Activated CD4-positive, alpha-beta T cell treated with anti-CD3 and anti-CD28 coated beads, Interleukin-2, amount 10 ng/mL, durations not matched to agents 7 days and 5 days (primary cell): ENCODE measurements at places on chromosomes 7 and 10.
A peak's percentile ranks its signal among the peaks of the same experiment; 100 is the strongest.

GRCh38 chr10:50896721-50897120, 11.3 kb upstream of the A1CF start:
- no peak for DNase-seq

DNA sequence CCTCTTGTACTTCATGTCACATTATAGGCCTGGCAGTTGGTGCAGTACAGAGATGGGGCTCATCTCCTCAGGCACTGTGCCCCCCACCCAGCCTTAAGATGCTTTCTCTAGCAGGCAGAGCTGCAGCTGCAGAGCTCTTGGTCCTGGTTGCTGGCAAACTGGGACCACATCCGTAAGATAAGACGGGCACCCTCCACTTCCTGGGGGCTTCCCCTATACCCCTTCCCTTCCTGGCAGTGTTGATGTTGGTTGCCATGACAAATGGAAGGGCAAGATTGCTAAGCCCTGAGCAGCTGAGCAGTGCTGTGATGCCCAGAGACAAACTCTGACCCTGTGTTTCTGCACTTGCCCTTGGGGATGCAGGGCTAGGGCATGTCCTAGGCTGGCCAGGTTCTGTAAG, 103.4 kb upstream of the ANLN start:
- peak; percentile 87 for DNase-seq

GRCh38 chr7:118305671-118306070, 81.2 kb downstream of the ANKRD7 start:
- DNase-seq, result no peak

DNA sequence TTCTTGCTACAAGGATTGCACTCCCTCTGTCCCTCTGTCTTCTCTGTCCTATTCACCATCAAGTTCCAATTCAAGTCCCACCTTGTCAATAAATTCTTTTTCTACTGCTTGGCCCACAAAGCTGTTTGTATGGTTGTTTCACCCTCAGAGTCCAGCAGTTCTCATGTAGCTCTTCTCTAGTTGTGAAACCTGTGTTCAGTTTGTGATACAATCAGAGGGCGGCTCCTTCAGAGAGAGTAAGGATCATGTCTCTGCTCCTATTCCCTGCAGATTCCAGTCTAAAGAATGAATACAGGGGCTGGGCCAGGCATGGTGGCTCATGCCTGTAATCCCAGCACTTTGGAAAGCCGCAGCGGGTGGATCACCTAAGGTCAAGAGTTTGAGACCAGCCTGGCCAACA, 126.6 kb upstream of the BET1 start:
- no peak for DNase-seq

- no peak for DNase-seq
Measured at GRCh38 chr7:42939457-42940240, 7.5 kb downstream of the MRPL32 start.

DNA sequence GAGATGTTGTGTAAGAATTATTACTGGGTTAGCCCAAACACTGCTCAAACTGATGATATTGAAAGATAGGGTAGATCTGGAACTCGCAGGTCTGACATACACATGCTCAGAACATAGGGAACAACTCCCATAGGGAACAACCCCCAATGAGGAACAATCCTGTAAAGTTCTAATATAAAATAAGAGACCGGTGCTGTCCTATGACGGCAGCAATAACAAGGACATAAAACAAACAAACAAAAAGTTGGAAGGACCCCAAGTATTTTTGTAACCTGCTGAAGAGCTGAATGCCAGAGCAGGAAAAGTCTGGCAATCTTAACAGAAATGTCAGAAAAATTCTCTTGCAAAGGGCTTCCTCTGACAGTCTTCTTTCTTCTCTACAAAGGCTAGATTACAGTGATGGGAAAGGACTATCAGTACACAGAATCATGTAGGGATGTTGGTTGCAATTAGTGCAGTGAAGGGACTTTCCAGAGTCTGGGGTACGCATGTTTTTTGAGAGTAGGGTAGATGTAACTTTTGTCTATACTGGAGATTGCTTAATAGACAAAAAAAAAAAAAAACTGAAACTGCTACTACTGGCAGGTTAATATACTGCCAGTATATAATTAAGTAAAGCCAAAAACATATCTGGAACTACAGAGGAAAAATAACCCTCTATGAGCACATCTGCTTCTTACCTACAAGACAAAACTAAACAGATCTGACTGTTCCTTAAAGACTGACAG, 35.5 kb downstream of the IDE start:
- no peak for DNase-seq

GRCh38 chr10:37831495-37832333, 25.7 kb downstream of the ZNF248 start:
- DNase-seq, result no peak

- DNase-seq, result no peak
Measured at GRCh38 chr10:45454859-45455258, 80.8 kb downstream of the ALOX5 start.

DNA sequence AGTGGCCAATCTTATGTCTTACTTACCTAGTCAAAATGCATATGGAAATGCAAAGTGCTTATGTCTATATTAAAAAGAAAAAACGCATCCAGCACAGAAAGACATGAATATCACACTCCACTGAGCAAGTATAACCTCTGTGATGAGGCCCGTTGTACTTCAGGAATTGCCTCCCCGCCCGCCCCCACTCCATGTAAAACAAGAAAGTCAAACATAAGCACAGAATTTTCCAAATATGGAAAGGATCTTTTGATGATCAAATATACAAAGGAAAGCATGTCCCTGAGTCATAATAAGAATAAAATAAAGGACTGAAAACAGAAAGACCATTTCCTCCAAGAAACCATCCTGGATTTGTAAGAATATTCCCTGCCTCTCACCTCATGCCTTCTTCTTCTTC, 229.1 kb downstream of the BAMBI start:
- DNase-seq, result no peak

GRCh38 chr10:108755646-108756045, 1167.7 kb downstream of the XPNPEP1 start:
- no peak for DNase-seq

DNA sequence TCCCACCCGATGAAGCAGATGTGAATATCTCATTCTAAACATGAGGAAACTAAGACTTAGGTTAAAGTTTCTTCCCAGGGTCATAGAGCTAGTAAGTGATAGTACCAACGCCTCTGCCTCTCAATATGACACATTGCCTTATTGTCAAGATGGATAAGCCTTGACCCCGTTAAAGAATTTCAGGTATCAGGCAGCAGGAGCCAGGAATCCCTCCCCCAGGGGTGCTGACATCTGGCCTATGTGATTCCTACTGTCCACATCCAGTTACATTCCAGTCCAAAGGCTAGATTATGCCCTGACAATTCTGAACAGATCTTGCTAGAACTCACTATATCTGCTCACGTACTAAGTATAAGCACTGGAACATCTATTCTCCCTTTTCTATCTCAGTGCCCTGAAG, 58.0 kb upstream of the ASAH2 start:
- no peak for DNase-seq

DNA sequence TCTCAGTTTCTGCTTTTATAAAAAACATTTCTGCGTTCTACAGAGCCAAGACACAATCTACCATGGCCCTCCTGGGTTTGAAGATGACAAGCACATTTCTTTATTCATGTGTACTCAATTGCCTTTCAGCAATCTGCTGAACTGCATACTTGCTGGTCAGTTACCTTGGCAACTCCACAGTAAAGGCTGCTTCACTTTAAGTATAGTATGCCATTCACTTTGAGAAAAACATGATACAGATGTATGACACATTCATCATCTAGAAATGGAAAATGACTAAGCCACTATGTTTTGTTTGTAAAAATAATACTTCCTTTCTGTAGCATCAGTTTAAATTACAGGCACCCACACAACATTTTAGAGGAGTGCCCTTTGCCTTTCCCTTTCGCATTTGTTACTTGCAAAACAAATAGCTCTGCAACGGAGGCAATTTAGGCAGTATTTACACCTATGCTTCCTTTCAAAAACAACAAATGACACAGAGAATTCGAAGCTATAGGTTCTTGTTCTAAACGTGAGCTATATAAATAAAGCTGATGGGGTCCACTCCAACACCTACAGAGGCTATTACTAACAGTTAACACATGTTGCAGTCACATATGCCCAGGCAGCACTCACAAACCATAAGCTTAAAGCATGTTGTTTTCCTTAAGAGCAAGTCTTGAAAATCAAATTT, 23.5 kb downstream of the SGCE start:
- DNase-seq, result no peak

GRCh38 chr7:105776068-105776790, 100.2 kb downstream of the ATXN7L1 start:
- DNase-seq, result no peak

GRCh38 chr10:2547606-2548005, 519.7 kb upstream of the PFKP start:
- DNase-seq, result no peak

DNA sequence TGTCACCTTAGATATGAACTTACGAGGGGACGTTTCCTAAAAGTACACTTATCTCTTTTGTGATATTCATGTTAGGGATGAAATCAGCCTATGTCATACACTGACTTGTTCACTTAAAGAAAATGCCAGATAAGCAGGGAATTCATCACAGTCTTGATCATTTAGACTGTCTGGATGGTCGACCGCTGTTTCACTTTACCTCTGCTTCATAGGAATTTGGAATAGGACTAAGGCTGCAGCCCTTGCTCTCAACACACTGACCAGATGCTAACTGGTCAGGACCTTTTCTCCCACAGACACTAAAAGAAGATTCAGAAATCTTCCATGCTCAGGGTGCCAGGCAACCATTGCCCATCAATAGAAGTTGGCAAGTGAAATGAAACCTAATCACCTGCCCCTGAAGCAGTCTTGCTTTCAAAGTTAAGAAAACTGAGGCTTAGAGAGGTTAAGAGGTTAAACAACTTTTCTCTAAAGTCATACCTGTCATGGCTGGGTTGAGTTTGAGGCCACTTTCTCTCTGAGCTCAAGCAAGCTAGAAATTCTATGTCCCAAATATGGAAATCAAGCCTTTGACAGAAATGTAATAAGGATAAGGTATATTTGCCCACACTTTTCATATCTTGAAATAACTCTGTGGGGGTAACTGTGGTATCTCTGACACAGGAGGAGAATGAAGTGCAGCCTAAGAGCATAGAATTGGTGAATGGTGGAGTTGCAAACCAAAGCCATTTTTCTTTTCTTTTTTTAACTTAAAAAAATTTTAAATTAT, 77.1 kb downstream of the MAP3K8 start:
- no peak for DNase-seq

DNA sequence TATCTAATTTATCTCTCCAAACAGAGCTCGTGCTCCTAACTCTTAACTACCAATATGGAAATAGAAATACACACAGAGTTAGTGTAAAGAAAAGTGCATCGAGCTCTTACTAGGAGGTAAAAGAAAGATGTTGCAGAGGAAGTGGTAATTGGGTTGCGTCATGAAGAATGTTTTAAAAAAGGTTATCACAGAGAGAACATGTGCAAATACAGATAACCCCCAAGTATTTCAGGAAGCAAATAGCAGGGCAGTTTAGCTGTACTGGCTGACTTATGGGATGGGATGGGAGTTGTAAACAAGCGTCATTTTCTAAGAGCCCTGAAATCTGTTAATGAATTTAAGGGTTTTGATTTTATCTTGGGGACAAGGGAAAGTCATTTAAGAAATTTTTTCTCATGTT, 153.9 kb downstream of the AGMO start:
- no peak for DNase-seq

DNA sequence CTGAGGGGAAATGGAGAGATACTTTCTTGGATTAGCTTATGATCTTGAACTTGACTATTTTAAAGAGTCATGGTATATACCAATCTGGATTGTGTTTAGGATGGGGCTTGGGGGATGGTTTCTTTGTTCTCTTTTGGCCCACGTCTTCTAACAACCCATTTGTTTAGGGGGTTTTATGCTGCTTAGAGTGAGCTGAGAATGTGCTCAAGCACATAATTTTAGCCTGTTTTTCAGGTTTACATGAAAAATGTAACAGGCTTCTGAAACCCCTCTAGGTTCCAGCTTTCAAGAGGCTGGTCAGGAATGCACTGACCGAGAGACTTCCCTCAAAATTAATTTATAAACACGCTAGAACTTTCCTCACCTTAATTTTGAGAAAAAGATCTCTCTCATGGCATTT, 94.3 kb downstream of the AUTS2 start:
- DNase-seq, result no peak

GRCh38 chr7:91512958-91513357, 248.7 kb downstream of the FZD1 start:
- no peak for DNase-seq

DNA sequence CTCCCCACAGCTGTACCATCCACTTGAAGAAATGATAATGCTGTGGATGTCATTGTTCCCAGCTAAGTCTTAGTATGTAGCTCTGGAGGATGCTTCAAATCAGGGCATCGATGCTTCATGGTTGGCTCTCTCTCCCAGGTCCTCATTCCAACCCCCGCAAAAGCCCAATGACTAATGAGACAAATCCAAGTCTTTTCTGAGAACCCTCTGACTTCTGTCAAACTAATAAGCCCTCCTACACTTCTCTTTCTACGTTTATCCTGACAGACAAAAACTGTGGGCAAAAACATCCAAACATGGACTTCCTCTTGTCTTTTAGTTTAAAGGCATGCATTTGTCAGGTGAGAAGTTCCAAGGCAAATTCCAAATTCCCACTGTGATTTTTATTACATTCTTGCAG, 260.4 kb upstream of the TAC1 start:
- no peak for DNase-seq

GRCh38 chr7:76327610-76328009, 25.1 kb downstream of the HSPB1 start:
- DNase-seq, result no peak

DNA sequence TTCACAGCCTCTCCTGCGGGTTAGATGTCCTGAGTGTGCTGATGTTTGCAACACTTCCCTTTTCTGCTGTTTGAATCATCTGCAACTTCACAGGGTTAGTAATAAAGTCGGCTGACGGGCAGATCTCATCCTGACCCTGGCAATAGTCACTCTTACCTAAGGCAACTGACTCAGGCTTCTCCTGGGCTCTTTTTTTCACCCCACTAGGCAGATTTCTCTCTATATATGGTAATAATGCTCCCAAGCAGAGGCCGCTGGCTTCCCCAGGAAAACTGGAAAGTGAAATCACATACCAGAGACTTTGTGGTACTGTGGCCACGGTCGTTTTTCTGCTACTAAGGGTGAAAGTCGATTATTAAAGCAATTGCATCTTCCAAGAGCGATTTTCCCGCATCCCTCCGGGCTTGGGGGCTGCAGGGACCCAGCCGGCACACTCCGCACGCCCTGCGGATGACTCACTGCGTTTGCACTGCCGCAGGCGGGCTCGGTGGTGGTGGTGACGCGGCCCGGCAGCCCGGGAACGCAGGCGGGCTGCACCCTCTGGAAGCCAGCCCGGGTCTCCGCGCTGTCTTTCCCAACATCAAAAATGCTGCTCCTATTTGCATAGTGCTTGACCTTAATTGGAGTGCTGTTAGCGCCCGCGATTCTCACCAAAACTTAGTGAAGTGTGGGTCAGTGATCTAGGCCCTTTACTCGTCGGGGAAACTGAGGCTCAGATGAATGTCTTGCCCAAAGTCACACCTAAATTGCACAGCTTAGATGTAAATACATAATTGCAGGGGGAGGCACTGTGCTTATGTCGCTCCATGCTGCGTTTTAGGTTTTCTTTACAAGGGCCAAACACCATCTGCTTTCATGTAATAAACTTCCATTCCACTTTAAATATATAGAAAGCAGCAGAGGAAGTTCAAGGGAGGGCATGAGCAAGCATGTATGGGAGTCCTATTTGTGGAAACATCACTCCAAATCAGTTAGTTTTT, 47.6 kb upstream of the ITGB1 start:
- no peak for DNase-seq
